HuH-7 (cell line): ENCODE measurements at places on chromosomes 7 and 10.

DNA sequence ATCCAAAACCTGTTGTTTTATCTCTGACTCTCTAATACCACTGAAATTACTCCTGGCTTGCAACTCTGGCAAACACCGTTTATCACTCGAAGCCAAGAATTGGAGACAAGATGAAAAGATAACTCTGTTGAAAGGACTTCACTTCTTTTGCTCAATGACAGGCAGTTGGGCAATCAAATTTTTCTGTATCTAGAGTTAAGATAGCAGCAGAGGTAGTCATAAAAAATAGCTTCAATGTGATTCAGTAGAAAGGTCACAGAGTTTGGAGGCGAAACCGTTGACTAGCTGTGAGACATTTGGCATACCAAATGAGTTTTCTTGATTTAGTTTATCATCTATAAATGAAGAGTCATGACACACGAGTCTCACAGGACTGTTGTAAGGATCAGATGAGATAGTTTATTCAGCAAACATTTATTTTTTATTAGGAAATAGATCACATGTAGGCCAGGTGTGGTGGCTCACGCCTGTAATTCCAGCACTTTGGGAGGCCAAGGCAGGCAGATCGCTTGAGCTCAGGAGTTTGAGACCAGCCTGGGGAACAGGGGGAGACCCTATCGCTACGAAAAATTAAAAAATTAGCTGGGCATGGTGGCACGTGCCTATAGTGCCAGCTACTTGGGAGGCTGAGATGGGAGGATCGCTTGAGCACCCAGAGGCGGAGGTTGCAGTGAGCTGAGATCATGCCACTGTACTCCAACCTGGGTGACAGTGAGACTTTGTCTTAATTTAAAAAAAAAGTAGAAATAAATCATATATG lies 23.6 kb downstream of the AKR1B1 start:
- DNase-seq, result no peak

GRCh38 chr7:7352845-7353244 lies 170.5 kb downstream of the C1GALT1 start:
- no peak for DNase-seq

DNA sequence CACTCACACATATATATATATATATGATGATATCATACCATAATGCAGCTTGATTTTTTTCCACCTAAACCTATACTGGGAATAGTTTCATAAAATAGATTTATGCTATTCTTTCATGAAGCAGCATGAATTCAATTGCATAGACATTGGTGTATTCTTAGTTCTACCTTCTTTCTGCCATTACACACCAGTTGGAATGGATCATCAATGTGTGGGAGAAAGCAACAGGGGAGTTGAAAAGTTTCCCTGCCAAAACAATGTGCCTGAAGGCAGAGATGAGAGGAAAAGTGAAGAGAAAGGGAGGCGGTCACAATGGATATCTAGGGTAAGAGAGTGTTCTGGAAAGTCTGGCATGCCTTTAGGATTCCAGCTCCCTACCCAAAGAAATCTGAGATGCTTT lies 25.2 kb upstream of the ACSL5 start:
- no peak for DNase-seq

- DNase-seq, result no peak
These were observed 54.6 kb downstream of the FOXL3 start for GRCh38 chr7:344608-344994.

DNA sequence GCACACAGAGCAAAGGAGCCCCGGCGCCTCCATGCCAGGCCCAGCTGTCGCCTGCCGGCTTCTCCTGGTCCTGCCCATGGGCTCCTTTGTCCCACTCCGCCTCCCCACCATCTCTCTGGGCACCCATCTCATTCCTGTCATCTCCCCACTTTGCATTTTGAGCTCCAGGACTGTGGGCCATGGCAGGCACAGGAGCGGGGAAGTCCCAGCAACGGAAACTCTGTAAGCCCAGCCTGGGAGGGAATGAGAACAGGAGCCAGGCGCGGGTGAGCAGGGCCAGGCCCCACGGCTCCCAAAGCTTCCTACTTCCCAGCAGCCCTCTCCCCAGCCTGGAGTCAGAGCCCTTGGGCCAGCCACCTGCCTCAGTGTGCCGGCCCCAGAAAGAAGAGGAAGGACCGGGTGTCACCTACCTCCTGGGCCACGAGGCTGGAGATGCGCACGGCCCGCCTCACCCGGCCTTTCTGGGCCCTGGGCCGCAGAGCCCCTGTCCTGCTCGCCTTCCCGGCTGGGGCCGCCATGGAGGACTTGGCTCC lies 23.1 kb downstream of the KCNH2 start:
- no peak for DNase-seq

DNA sequence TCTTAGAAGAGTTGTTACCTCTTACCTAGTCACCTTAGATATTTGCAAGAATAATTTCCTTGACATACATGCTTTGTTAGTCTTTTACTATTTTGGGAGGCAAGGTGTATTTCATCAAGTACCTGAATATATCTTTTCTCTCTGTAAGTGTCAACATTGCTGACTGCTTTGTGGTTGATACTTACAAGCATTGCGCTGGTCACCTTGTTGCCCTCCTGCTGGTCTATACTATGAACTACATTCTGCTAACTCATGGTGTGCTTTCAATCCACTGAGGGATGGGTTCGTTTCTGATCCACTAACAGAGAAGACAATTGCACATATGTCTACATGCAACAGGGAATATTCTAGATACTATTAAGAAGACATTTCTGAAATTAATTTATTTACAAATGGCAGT lies 837.8 kb upstream of the COBL start:
- DNase-seq, result peak; percentile 19

DNA sequence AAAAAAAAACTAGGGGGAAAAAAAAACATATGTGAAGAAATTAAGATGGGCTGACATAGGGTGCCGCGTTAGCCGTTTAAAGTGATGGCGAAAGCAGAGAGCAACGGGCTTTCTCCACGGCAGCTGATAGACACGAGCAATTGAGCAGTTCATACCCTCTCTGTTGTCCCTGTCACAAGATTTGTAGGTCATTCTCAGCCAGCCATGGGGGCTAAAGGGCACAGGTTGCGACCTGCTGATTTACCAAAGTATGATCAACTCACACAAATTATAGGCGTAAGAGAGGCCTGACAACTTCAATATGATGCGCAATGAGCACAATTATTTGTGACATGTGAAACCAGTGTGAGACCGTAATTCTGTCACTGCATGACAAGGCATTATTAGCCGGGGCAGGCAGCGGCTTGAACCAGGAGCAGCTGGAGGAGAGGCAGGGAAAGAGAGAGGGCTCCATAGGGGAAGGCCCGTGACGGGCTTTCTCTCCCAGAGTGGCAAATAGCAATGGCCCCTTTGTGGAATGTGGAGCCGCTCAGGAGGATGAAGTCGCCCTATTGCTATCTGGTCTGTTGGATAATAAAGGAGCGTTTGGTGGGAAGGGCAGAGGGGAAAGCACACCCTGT lies 195.1 kb upstream of the HABP2 start:
- DNase-seq, result no peak

- DNase-seq, result peak; percentile 30
These were observed 54.9 kb upstream of the ZNF800 start for GRCh38 chr7:127447326-127447945.

DNA sequence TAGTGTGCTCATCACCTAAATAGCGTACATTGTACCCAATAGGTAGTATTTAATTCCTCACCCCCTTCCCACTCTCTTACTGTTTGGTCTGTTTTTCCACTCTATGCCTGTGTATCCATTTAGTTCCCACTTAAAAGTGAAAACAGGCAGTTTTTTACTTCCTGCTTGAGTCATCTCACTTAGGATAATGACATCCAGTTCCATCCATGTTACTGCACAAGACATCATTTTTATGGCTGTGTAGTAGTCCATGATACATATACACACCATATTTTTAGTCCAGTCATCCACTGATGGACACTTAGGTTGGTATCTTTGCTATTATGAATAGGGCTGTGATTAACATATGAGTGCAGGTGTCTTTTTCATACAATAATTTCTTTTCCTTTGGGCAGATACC lies 10.1 kb downstream of the STK17A start:
- no peak for DNase-seq

DNA sequence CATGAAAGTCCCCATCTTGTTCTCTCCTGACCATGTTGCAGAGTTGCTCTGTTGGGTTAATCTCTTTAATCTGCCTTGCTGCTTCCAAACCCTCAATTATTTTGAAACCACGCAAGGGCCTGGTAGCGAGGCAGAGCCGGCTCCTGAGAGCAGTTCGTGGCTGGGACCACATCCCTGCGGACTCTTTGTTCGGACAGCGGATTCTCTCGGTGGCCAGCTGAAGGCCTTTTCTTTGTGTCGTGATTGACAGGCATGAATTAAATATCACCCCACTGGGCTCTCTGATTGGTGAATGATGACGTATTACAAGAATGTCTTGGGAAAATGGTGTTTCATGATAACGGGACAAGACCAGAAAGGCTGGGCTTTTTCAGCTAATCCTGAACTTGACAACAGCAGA lies 66.9 kb upstream of the ARHGAP21 start:
- DNase-seq, result no peak

DNA sequence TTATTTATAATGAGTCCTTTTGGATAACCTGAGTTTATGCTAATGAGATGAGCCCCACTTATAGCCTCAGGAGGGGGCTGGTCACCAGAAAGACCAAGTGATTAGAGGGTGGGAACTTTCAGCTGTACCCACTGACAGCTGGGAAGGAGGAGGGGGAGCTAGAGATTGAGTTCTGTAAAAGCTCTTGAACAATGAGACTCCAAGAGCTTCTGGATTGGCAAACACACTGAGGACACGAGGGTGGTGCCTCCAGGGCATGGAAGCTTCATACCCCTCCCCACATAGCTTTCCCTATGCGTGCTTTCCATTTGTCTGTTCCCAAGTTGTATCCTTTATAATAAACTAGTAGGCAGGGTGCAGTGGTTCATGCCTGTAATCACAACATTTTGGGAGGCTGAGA lies 20.3 kb downstream of the MRPS24 start:
- DNase-seq, result no peak

- DNase-seq, result no peak
These were observed 2.3 kb downstream of the ZC3HC1 start for GRCh38 chr7:130048906-130049305.
